ENCODE measurements at places on chromosomes 1 and 21.
A peak's percentile ranks its signal among the peaks of the same experiment; 100 is the strongest.

GRCh38 chr1:217431395-217431794 lies 199.5 kb downstream of the GPATCH2 start:
- no peak for DNase-seq

DNA sequence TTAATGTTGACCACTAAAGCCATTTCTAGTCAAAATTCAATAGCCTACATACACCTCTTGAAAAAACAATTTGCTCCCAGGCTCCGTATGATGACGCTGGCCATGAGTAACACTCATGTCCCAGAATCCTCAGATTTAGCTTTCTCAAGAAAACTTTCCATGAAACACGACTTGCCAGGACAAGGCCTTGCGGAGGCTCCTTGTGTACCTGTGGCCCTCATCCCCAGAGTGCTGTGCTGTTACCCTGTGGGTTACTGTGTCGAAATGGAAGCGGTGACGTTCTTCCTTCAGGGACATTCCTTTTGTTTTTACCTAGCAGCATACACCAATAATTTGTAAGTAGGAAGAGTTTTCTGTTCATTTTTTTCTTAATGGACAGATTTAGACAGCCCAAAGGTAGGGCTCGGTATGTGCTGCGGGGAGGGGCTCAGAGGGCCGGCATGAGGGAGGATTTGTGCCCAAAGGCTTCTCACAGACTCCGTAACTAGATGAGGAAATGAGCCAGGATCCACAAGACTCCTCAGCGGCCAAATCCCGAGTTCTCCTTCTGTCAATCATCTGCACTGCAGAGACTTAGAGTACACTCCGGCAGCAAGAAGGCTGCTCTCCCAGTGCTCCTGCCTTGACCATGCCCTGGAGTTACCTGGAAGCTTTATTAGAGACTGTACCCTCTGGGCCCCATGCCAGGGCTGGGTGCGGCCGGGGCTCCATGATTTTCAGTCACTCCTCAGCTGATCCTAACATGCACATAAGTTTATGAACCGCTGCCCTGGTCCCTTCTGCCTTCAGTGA lies 17.8 kb downstream of the GNG12 start:
- no peak for DNase-seq

DNA sequence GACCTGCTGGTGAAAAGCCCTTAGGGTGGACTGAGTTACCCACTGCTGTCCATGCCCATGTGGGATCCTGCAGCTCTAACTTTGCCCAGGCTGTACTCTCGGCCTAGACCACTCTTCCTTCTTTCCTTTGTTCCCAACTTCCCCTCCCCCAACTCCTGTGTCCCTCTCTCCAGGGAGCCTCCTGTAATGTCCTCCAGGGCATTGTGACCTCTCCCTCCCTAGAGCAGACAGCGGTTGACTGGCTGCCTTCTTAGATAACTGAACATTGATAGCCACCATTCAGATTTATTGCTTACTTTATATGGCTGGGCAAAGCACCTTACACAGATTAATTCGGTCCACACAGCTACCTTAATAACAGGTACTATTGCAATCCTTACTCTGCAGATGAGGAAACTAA lies 5.0 kb downstream of the RUNX1 start:
- DNase-seq = no peak

DNA sequence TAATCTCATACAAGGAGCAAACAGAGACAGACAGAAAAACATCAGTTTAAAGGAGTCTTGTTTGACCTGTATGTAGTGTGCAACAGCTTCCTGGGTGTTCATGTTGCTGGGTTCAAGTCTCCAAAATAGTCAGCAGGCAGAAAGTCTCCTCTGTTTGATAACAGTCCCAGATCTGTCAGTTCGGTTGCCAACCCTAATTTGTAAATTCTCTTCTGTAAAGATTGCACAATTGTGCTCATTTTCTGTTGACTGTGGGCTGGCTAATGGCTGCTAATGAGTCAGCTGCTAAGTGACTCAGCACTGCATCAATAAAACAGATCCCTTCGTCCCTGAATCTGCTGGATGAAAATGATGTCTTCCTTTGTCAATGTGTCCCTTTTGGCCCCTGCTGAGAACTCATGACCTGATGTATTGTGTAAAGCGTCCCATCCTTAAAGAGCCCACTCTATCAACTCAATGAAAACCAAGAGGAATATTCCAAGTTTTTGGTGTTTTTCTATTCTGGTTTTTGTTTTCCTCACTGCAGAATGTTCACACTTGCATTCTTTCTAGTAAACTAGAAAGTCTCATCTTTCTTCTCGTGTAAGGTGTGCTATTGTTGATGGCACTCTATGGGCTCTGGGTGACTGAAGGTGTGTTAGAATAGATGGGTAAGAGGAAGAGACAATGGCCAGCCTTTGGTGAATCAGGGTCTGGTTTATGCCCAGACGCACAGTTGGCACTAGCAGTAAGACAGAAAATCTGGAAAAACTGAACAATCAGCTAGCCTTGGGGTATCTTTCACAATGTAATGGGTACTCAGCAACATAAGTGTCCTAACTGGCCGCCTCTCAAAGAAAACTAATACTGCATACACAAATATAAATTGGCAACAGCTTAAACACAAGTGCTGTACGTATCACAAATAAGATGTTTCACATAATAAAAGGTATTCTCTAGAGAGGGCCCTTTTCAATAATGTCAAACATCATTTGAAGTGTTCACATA lies 75.1 kb upstream of the SIPA1L2 start:
- DNase-seq = peak; percentile 9

DNA sequence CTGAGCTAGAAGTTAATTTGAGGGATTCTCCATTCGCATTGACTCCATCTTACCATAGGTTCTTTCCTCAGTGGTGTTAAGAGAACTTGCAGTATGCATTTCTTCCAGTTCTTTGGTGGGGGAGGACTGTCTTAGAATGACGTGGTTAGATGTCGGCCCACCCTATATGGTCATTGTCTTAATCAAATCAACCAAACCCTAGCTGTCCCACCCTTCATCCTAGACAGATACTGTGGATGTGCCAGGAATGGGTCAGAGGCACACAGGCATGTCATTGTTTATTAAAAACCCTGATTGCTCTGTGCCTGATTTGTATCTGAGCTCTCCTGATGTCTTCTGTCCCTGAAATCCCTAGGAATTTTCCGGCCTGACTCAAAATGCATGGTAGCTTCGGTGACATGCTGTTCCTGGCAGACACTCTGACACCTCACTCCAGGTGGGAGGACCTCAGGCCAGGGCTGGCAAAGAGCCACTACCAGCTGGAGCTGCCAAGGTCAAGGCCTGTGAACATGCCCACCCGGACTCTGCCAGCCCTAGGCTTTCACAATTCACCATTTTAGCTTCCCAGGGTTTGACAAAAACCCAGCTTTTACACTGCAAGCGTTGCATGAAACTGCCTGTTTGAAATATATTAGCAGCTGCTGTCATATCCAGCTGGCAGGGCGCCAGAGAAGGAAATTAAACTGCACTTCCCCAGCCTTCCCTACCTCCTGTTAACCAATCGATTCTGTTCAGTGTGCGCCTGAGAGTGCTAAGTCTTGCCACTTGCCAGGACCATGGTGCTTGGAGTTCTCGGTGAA lies 134.0 kb downstream of the FAM78B start:
- DNase-seq = peak; percentile 41

DNA sequence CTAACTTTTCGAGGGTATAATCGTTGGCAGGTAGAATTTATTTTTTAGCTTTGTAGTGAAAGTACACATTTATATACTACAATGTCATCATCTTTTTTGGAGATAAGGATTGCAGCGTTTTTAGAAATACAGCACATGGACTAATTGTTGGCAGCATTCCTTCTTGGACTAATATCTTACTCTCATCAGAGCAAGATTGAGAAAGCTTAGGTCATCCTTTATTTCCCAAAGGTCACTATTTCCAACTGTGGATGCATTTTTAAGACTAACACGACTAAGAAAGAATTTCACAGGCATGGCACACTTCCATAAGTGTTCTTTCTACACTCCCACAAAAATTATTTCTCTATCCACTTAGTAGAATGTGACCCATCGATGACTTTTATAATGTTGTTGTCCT lies 732.3 kb downstream of the NCAM2 start:
- no peak for DNase-seq

GRCh38 chr1:50917138-50918137 lies 42.6 kb downstream of the FAF1 start:
- DNase-seq = no peak

GRCh38 chr1:25926731-25927496 lies 20.7 kb upstream of the STMN1 start:
- DNase-seq = peak; percentile 1

GRCh38 chr1:243890576-243890975 lies 40.5 kb upstream of the AKT3 start:
- no peak for DNase-seq

DNA sequence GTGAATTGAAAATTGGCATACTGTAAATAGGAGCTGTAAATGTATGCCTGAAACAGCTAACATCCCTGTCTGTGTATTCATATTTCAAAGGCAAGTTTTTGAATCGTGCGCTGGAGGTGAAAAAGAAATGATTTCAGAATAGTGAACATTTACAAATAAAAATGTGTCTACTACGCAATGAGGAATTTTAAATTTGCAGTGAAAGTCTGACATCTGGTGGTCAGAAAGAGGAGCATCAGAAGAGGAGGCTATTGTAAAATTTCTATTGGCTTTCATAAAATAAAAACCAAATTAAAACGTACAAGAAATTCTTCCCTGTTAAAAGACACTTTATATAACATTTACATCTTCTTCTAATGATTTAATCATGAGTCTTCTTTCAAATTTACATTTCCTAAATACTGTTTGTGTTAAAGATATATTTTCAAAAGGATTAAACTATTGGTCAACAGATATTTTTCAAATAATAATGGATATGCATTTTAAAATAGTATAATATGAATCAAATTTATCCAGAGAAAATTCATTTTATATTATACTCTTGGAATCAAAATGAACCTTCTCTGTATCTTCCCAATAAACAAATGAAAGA lies 113.7 kb upstream of the RRP15 start:
- peak; percentile 12 for DNase-seq

GRCh38 chr1:239253032-239253431 lies 133.3 kb upstream of the CHRM3 start:
- DNase-seq = no peak

- no peak for DNase-seq
These were observed 33.5 kb downstream of the SUSD4 start for GRCh38 chr1:223330466-223330865.

- no peak for DNase-seq
These were observed 79.4 kb downstream of the MACF1 start for GRCh38 chr1:39283858-39284257.

GRCh38 chr21:37595944-37596343 lies 229.4 kb downstream of the DYRK1A start:
- no peak for DNase-seq

DNA sequence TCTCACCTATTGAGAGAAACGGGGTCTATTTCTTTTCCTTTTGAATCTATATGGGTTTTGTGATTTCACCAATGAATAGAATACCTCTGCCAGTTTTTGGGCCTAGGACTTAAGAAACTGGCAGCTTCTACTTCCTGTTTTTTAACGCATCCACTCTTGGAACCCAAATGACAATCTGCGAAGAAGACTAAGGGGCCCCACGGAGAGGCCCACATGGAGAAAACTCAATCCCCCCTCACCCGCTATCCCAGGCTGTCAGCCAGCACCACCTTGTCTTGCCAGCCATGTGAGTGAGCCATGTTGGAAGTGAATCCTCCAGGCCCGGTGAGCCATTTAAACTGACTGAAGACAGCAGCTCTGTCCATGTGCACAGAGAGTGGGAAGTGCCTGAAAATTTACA lies 3.6 kb upstream of the HENMT1 start:
- DNase-seq = no peak

GRCh38 chr21:15252431-15252830 lies 187.6 kb upstream of the NRIP1 start:
- DNase-seq = no peak

DNA sequence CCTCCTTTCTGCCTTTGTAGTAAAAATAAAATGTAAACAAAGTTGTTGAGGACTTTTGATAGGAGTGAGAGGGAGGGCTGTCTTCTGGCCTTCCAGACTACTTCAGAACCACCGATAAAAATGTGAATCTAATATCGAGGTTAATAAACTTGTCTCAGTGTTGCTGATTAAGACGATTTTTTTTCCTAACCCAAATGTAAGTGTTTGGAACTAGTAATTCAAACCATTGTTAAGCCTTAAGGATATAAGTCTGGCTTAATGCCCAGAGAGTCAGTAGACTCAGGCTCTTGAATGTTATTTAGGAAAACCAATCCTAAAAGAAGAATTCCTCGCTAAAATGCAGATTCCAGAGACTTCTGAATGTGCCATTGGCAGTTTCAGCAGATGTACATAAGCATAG lies 356.9 kb downstream of the SIPA1L2 start:
- DNase-seq = no peak

DNA sequence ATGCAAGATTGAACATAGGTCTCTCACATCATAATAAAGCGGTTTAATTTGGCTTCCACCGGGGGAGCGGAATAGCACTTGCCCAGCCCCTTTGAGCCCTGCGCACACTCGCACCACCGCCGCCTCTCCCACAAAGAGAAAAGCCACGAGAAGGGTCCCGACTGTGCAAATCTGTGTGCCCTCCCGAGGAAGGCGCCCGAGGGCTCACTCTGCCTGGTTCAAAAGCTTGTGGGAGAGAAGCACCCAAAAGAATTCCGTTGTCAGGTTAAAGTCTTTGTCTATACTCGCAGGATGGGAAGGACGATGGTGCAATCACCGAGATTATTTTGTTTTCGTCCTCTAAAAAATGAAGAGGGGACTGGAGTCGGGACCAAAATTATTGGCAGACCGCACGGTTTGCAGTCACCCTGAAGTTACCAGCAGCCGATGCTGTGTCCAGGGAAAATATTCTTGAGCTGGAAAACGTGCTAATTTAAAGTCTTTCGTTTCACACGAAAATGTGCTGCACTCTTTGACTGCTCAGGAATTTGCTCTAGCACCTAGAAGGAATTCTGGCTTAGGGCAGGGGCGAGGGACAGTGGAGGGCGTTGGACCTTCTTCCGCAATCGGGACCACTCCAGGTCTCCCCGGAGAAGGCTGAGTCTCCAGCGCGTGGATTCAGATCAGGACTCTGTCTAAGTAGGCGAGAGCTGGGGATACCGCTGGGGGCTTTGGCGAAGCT lies 6.6 kb upstream of the SIM2 start:
- DNase-seq = no peak

DNA sequence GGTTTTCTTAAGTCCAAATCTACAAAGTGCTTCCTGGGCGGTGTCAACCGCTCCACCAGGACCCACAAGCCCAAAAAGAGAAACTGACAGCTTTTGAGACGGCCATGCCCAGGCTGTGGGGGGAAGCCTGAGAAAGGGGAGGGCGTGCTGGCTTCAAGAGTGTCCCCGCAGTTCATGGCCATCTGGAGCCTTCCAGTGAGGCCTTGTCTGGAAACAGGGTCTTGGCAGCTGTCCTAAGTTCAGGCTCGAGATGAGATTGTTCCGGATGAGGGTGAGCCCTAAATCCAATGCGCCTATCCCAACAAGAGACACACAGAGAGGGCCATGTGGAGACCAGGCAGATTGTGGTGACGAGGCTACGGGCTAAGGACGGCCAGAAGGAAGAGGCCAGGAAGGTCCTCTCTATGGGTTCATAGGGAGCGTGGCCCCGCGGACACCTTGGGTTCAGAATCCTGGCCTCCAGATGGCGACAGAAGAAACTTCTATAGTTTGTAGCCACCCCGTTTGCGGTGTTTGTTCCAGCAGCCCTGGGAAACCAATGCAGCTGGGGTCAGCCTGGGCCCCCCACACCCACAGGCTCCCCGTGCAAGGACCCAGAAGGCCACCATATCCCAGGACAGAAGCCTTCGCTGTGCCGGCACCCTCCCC lies 70.2 kb downstream of the ARHGEF16 start:
- no peak for DNase-seq

Data from SHP77 treated with DMSO at 0.1 percent for 48 hours (cell line).